CD4-positive, alpha-beta T cell (primary cell): ENCODE measurements at places on chromosomes 1 and 21.

- no peak for DNase-seq
Observed at GRCh38 chr1:11528611-11529261, 49.8 kb downstream of the DISP3 start.

DNA sequence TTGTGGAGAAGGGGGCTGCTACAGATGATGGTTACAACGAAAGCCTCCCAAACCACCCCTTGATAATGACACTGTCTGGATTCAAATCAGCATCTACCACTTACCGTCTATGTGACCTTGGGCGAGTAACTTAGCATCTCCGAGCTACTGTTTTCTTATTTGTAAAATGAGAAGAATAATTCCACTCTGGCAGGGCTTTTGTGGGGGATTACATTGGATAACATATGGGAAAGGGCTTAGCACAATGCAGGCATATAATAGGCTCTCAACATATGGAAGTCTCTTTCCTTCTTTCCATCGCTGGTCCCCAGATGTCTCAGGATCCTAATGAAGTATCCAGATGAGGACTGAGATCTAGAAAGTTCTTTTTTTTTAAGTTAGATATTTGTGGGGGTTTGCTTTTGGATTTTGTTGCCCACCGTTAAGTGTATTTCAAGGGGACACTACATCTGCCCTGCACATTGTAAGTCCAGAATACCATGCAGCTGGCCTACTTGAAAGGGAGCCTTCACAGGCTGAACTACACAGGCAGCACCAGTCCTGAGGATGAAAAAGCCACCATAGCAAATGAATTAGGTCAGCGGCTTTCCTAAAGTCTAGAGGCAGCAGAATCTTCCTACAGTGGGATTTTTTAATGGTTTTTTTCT is 172.2 kb upstream of the IRF2BP2 start:
- DNase-seq: no peak

GRCh38 chr1:110196917-110197765 is 13.0 kb upstream of the KCNC4 start:
- peak; percentile 37 for DNase-seq

DNA sequence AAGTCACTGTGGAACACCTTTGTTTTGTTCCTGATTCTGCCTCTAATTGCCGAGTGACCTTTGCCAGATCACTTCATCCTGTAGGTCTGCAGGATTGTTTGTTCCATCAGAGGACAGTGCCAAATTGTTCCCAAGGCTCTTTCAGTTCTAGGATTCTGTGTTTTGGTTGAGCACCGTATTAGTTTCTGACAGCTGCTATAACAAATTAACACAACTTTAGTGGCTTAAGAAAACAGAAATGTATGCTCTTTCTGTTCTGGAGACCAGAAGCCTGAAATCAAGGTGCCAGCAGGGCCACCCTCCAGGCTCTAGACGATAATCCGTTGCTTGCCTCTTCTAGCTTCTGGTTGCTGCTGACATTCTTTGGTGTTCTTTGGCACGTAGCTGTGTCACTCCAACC is 3.4 kb upstream of the PIGR start:
- DNase-seq: no peak

GRCh38 chr1:183226361-183226760 is 40.3 kb downstream of the LAMC2 start:
- DNase-seq: no peak

- no peak for DNase-seq
Observed at GRCh38 chr1:191876631-191877030, 281.6 kb upstream of the RGS18 start.

- DNase-seq: no peak
Observed at GRCh38 chr1:201125019-201125418, 2.0 kb downstream of the ASCL5 start.

DNA sequence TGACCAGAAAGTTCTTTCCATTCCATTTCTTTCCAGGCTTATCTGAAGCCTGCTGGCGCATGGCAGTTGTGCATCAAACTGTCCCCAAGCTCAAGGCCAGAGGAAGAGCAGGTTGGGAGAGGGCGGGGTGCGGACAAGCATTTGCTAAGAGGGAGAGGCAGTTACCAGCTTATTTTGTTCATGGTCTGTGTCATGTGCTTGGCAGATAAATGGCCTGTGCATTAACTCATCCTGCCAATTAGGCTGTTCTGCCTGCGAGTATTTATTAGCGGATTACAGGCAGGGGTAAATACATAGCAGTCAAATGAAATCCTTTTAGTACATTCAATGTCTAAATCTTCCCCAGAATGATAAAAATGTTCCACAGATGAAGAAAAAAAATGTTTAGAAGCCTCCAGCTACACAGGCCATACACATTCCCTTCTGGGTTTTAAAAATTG is 48.9 kb upstream of the B3GALNT2 start:
- no peak for DNase-seq

- no peak for DNase-seq
Observed at GRCh38 chr1:172397221-172397620, 23.3 kb upstream of the C1orf105 start.

GRCh38 chr1:241271427-241271826 is 85.6 kb downstream of the RGS7 start:
- DNase-seq: no peak

GRCh38 chr1:103525114-103525606 is 339 bp upstream of the RNPC3 start:
- DNase-seq: peak; percentile 1

DNA sequence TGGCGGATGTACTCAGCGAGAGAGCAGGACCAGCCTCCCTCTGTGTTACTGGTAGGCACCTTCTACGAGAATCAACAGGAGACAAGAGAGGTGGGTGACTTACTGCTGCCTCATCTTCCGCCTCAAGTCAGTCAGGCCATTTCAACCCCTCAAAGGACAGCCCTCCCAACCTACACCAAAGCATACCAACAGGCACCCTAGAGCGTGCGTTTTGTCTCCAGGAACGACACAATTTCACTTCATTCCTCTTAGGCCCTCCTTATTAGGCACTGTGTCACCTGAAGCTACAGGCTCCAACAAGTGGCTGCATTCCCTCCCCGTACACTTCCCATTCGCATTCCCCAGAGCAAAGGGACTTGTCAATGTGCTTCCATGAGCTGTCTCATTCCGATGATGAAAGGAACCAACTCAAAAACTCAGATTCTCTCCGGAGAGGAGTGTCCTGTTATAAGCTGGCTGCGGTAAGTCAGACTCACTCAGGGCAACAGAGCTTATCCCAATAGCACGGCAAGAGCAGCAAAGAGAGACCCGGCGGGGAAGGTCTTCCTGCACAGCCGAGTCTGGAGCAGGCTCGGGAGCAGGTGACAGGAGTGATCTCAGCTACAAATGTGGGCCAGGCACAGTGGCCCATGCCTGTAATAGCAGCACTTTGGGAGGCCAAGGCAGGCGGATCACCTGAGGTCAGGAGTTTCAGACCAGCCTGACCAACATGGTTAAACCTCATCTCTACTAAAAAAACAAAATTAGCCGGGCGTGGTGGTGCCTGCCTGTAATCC is 120.6 kb upstream of the IFFO2 start:
- no peak for DNase-seq

- no peak for DNase-seq
Observed at GRCh38 chr1:30058970-30059369, 664.4 kb downstream of the MATN1 start.

- DNase-seq: no peak
Observed at GRCh38 chr21:44000360-44000759, 11.7 kb upstream of the TRAPPC10 start.

GRCh38 chr21:25496825-25497482 is 110.3 kb downstream of the MRPL39 start:
- no peak for DNase-seq

DNA sequence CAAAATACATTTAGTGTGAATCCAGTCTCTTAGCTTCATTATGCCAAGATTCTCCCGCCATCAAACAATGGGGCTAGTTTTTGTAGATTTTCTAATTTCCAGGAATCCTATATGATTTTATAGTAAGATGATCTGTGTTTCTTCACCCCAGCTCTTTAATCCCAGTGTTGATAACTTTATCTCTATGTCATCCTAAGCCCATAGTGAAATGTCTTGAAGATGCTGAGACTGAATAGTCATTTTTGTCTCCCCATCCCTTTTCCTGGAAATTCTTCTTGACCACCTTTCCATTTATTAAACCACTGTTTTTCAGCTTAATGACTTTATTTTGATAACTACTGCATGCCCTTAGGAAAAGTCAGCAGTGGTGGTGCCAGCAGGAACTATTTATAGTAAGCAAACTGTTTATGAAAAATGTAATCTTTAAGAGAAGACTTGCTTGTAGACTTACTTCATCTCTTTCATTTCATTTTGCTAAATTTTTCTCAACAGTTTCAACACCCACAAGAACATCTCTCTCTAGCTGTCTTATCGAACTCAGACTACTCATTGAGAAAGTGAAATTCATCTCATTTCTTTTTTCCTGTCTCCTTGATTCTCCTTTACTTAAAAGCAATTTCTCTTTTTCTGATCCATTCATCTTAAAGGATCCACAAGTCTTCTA is 116.6 kb downstream of the NTMT2 start:
- DNase-seq: no peak
